ENCODE measurements at places on chromosomes 13 and 19. TPM values are rescaled to one million over a fixed set of nuclear protein-coding genes. Genes with fewer than 3 reads are reported as not detected.

Gene KLK1
- not detected for total RNA-seq

Gene DNAAF3
- 0.76 TPM for total RNA-seq

Gene VSTM2B
- total RNA-seq = not detected

Gene SPACA4
- not detected for total RNA-seq

Gene ZNF491
- 1.5 TPM for total RNA-seq

Gene PPM1N
- total RNA-seq = 1.9 TPM

Gene DCT
- not detected for total RNA-seq

Gene SMIM17
- total RNA-seq = not detected

Gene KLK14
- total RNA-seq = under 0.01 TPM

Gene STAP2
- 10.1 TPM for total RNA-seq

Gene IL17D
- total RNA-seq = 2.6 TPM

Gene ABCA7
- 4.5 TPM for total RNA-seq

Gene ZSCAN1
- not detected for total RNA-seq

Gene FGF9
- not detected for total RNA-seq

Gene CYP4F8
- total RNA-seq = not detected

Gene TMPRSS9
- not detected for total RNA-seq

Gene BCAM
- 10.0 TPM for total RNA-seq

Gene GPI
- total RNA-seq = 111 TPM

Gene RHPN2
- total RNA-seq = 2.3 TPM

Gene ZNF358
- 10.0 TPM for total RNA-seq

Gene ZNF439
- under 0.01 TPM for total RNA-seq

Gene FBXW9
- 14.6 TPM for total RNA-seq

Gene SCEL
- not detected for total RNA-seq

Gene C19orf85
- not detected for total RNA-seq

Gene IFT88
- total RNA-seq = 10.3 TPM

Gene ZNF226
- 15.5 TPM for total RNA-seq

Gene SLC1A6
- total RNA-seq = not detected

Gene KISS1R
- total RNA-seq = not detected
